ENCODE measurements at places on chromosomes 7 and 10. TPM values are rescaled to one million over a fixed set of nuclear protein-coding genes. Genes with fewer than 3 reads are reported as not detected.
A peak's percentile ranks its signal among the peaks of the same experiment; 100 is the strongest.

Gene RASSF4
- total RNA-seq = 3.1 TPM

Gene CDK6
- 99.8 TPM for total RNA-seq

Gene EIF5AL1
- 0.94 TPM for total RNA-seq

Gene TEX47
- total RNA-seq = not detected

Gene CRYGN
- 0.91 TPM for total RNA-seq

Gene HGF
- total RNA-seq = not detected

Gene TMEM273
- total RNA-seq = 12.3 TPM

DNA sequence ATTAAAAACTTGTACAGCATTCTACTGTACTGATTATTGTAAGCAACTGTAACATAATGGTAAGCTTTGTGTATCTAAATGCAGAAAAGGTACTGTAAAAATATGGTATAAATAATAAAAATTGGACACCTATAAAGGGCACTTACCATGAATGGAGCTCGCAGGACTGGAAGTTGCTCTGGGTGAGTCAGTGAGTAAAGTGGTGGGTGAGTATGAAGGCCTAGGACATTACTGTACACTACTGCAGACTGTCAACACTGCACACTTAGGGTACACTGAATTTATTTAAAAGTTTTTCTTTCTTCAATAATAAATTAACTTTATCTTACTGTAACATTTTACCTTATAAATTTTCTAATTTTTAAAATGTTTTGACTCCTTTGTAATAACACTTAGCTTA is 118.6 kb upstream of the ASAH2 start:
- no peak overlapping the region for H3K27ac ChIP-seq
- no peaks in the 10 kb centered on the region for H3K27me3 ChIP-seq
- DNase-seq = no peak

GRCh38 chr10:27890971-27891370 is 107.9 kb downstream of the ODAD2 start:
- no peak for DNase-seq
- H3K36me3 ChIP-seq = no peaks in the 10 kb centered on the region
- H3K4me1 ChIP-seq = no peaks in the 10 kb centered on the region
- H3K4me3 ChIP-seq = no peak overlapping the region
- peaks cover 9% of the 10 kb centered on the region for H3K27me3 ChIP-seq

DNA sequence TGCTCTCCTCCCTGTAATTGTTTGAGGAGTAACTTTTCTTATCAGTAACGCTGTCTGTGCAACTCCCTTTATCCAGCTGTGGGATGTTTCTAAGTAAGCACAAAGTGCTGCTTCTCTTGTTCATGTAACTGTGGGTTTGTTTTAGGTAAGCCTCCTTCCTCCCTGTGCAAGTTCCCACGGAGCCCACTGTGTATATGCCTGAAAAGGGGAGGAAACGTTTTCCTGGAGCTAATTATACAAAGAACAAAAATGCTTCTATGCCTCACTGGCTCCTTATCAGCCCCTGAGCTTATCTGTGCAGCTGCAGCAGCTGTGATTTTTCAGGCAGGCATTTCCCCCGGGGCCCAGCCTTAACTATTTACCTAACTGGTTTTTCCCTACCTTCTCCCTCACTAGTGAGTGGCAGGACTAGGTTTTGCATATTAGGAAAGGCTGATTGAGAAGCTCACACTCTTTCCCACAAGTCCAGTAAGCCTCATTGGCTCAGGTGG is 593.4 kb upstream of the GHITM start:
- H3K36me3 ChIP-seq = no peaks in the 10 kb centered on the region
- no peak overlapping the region for H3K4me3 ChIP-seq
- H3K4me1 ChIP-seq = no peaks in the 10 kb centered on the region
- no peaks in the 10 kb centered on the region for H3K27me3 ChIP-seq

DNA sequence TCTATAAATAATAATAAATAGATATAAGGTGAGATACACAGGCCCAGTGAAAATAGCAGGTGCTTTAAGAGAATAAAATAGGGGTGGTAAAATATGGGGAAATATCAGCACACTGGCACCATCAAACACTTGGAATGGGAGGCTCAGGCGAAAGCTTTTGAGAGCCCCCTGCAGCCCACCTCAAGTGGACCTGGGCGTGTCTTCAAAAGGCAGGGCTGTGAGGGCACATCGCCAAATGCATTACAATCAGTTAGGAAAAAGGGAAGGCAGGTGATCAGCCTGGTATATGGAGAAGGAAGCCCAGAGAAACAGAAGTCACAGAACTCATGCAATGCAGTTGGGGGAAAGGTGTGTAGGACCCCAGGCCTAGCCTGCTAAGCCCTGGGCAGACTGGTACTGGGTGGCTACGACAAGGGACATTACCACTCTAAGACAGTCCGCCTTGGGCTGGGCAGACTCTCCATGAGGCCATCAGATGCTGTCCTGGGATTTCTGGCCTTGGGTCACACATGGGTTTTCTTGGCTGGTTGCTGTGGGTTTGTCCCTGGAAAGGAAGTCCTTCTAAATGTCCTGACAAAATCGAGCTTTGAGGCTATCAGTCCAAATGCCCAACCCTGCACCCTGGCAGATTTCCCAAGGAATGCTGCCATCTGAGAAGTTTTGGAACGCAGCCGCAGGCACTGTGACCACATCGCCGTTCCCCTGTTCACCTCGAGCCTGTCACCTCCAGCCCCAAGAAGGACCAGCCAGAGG is 330.6 kb downstream of the GRID1 start:
- H3K36me3 ChIP-seq = no peaks in the 10 kb centered on the region
- peaks cover 7% of the 10 kb centered on the region for H3K27me3 ChIP-seq
- no peak overlapping the region for H3K4me3 ChIP-seq
- H3K4me1 ChIP-seq = peaks cover under 1% of the 10 kb centered on the region
- no peak overlapping the region for H3K27ac ChIP-seq

DNA sequence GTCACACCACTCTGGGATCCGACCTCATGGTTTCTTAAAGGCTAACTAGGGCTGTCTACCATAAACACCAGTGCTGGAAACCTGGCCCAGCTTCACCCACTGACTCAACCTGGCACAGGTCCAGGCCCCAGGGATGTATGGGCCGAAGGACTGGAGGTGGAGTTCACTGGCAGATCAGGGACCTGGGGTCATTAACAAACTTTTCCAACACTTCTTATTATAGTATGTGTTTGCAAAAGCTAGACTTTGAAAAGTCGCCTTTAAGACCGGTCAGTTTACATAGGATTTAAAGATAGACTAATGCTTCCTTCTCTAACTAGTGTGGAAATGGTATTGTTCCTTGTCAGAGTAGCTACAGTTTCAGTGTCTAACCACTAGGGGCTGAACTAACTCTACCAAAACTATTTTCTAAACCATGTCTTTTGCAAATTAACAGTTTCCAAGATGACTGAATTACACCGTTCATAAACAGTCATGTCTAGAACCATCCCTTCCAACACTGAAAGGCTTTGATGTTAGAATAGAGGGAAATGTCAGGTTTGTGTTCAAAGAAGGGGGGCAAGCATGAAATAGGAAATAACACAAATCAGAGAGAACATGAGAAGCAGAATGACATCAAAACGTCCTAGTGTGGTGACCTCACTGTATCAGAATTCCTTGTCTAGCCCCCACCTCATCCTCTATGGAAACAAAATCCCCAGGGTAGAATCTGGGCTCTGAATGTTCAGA is 29.7 kb downstream of the STN1 start:
- no peaks in the 10 kb centered on the region for H3K27me3 ChIP-seq
- DNase-seq = no peak
- peaks cover 24% of the 10 kb centered on the region for H3K36me3 ChIP-seq
- peaks cover 16% of the 10 kb centered on the region for H3K4me1 ChIP-seq
- H3K27ac ChIP-seq = peak overlapping the region; percentile 34

- no peak overlapping the region for H3K4me3 ChIP-seq
- no peaks in the 10 kb centered on the region for H3K4me1 ChIP-seq
- no peaks in the 10 kb centered on the region for H3K36me3 ChIP-seq
- H3K27me3 ChIP-seq = peaks cover 6% of the 10 kb centered on the region
These were observed 113.9 kb downstream of the ITGA8 start for GRCh38 chr10:15605740-15606369.

GRCh38 chr7:95808396-95808795 is 36.0 kb downstream of the DYNC1I1 start:
- H3K4me1 ChIP-seq = no peaks in the 10 kb centered on the region
- no peak overlapping the region for H3K27ac ChIP-seq
- H3K36me3 ChIP-seq = no peaks in the 10 kb centered on the region
- no peak for DNase-seq
- H3K4me3 ChIP-seq = no peak overlapping the region

DNA sequence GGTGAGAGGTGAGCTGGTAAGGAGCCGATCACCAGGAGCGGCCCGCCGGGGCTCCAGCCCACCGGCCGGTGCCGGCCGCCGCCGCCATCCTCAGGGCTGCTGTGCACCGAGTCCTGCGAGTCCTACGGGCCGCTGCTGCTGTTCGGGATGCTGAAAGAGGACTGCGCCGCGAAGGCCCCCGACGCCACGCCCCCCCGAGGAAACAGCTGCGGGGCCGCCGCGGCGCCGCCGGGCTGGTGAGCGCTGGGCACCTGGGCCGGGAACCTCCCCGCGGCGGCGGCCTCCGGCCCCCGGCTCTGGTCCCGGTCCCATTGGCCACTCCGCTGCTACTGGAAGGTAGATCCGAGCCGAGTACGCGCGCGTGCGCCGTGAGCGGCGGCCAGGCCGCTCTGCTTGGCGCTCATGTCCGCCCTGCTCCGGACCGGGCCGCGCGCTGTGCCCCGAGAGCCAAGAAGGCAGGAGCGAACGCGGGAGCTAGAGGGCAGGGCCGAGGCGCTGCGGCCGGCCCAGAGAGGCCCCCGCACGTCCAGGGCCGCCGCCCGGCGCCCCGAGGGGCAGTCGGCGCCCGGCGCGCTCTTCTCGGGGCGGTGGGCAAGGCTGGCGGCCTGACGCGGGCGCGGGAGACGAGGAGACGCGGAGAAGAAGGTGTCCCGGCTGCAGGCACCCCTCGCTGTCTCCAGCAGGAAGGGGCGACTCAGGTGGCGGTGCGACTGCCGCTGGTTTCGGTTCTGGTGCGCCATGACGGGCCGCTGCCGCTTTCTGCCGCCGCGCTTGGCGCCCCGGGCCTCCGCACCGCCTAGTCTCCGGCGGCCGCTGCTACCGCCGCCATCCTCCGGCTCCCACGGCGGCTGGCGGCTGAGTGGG is 121.3 kb upstream of the WIPF3 start:
- no peaks in the 10 kb centered on the region for H3K36me3 ChIP-seq
- peaks cover 38% of the 10 kb centered on the region for H3K27me3 ChIP-seq
- peak; percentile 64 for DNase-seq
- peak overlapping the region; percentile 88 for H3K4me3 ChIP-seq

DNA sequence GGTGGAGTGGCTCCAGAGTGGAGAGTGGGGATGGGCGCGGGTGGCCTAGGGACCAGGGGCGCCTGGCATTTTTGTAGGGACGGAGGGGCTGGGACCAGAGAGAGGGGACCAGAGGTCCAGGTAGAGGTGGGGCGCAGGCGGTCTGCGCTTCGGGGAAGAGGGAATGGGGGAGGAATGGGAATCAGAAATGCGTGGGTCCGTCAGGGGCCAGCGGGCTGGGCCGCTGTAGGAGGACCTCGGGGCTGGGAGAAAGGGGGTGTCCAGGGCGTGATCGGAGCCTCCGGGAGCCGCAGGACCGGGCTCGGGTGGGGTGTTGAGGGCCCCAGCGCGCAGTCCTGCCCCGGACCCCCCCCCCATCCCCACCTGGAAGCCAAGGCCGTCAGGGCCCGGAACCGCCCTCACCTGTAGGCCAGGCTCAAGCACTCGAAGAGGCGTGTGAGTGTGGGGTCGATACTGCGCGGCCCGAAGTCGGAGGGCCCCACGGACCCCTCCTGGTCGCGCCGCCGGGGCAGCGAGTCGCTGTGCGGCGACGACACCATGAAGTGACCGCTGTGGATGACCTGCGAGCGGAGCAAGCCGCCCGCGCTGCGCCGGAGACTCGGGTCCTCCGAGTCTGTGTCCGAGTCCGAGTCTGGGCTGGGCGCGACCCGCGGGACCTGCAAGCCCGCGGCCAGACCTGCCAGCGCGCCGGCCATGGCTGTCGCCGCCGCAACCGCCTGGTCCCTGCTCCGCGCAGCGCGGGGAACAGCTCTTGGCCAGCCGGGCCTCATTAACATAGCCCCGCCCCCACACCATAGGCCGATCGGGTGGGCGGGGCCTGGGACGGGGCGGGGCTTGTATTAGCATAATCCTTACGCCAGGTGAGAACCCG is at the start of gene MLXIPL:
TSS of gene MLXIPL (minus strand) at position 725 of the 871 bp plus-strand sequence. CDS start at position 695, 30 bp downstream.
- peak within 1 kb of the TSS; percentile 28 for H3K4me3 ChIP-seq
- peaks cover 74% of the 10 kb centered on the region for H3K27me3 ChIP-seq
- no peak within 1 kb of the TSS for H3K27ac ChIP-seq
- peaks cover 1% of the 10 kb centered on the region for H3K4me1 ChIP-seq
- DNase-seq = peak; percentile 71
